KG1 (cell line): ENCODE measurements at places on chromosomes 5 and 9.

DNA sequence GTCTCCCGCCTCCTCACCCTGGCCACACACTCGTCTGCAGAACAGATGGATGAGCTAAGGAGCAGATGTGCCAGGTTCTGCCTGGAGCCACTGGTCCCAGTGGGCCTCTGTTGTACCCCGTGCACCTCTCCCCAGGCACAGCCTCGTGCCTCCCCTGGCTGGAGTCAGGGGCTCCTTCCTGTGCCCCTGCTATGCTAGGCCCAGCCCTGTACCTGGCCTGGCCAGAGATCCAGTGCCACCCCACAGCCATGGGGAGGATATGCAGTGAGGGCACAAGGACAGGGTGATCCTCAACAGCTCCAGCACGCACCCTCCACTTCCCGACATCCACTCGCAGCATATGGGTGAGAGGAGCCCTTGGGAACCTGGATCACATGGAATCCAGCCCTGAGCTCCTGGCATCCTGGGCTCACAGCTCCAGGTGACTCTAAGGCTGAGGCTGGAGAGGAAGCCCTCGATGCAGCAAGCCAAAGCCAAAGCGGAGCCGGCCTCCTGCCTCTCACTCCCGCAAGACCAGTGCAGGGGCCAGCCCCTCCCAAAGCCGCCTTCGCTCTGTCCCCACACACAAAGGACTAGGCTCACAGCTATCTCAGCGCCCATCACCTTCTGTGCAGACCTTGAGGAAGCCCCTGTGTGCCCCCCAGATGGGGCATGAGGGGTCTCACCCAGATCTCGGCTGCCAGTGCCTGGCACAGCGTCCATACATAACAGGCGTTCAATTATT lies 23.7 kb upstream of the ADAMTS2 start:
- no peak for DNase-seq

- DNase-seq, result no peak
Measured at GRCh38 chr5:79727451-79728355, 38.1 kb downstream of the CMYA5 start.

DNA sequence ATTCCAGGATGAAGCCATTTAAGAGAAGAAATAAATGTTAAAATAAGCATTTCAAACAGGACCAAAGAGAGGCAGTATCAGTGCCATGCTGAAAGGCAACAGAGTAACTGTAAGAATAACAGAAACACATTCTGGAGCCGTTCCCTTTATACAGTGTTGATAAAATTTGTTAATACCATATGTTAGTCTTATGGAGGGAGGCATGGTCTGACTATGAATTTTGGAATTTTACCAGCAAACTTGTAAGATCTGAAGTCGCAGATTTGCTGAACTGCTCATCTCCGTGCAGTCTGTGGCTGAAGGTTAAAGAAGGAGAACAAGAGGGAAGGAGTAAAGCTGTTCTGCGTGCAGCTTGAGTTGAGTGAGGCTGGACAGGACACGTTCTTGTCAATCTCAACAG lies 508.4 kb downstream of the NFIB start:
- DNase-seq, result no peak

DNA sequence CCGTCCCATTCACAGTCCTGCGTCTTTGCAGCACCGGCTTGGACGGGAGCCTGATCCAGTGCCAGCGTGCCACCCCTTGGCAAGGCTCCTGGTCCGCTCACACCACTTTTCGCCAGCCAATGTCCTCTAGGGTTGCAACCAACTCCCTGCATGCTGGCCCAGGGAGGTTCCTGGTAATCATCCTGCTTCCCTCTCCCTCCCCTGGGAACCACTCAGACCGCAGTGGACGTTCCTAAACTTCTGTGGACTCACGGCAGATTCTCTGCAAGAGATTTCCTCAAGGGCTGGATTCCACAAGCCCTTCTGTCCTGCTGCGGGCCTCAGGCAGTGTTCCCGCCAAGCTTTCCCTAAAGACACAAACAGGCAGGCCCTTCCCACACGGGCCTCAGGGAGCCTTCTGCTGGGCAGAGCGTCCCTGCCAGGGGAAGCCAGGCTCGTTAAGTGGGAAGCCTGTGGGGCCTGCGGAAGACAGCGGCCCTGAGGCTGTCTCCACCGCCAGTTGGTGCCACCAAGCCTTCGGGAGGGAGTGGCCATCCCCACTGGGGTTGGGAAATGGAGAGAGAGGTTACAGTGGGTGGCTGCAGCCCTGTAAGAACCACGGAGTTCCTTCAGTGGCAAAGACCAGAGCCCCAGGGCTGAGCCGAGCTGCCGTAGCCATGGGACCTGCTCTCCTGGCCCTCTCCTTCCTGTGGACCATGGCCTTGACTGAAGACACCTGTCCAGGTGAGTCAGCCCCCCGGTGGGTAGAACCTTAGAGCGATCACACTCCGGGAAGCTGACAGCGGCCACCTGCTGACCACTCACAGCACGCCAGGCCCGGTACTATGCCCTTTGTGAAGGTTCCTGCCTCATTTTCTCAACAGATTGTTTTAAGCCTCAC lies 16.4 kb upstream of the FCN2 start:
- DNase-seq, result no peak
